AG08396 (cell line): ENCODE measurements at places on chromosomes 2 and 18.

GRCh38 chr2:240161087-240161750 lies 20.8 kb upstream of the OTOS start:
- no peak for DNase-seq

DNA sequence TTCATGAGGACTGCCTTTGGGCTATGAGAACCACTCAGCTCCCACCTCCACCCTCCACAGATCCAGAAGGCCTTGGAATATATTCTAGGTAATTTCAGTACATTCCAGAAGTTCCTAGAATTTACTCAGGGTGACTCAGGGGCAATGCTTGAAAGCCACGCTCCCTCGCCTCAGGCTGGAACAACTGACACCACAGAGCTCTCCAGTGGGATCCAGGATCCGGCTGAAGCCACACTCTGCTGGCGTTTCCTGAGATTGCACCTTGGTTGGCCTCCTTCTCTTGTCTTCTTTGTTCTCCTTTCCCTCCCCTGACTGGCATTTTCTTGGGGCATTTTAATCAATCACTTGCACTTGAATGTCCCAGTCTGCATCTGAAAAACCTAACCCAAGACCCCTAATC lies 92.6 kb upstream of the KCNE4 start:
- DNase-seq, result peak; percentile 81

GRCh38 chr2:226118471-226119429 lies 680.9 kb downstream of the IRS1 start:
- peak; percentile 44 for DNase-seq

- no peak for DNase-seq
Observed at GRCh38 chr2:21017748-21018276, 26.1 kb downstream of the APOB start.

- DNase-seq, result no peak
Observed at GRCh38 chr2:75278821-75279379, 79.6 kb upstream of the TACR1 start.

GRCh38 chr2:232075080-232075479 lies 113.6 kb downstream of the DIS3L2 start:
- peak; percentile 17 for DNase-seq

- no peak for DNase-seq
Observed at GRCh38 chr2:17793803-17794354, 22.4 kb upstream of the MSGN1 start.

DNA sequence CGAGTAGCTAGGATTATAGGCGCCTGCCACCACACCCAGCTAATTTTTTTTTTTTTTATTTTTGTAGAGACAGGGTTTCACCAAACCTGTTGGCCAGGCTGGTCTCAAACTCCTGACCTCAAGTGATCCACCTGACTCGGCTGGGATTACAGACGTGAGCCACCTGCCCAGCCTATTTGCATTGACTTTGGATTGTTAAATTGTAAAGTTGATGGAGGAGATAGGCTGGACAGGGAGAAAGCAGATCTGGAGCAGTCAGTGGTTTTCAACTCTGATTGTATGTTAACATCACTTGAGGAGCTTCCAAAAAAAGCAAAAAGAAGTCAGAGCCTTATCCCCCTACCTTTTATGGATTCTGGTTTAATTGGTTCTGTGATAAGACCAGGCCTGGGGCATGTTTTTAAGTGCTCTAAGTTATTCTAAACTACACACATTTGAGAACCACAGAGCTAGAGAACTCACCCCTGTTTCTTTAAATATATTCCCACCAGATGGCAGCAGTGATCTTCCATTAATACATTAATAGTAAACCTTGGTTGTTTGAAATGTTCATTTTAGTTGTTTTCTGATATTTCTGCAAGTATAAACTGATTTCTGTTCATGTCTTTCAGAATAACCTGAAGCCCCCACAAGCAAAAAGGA lies 7.5 kb downstream of the C2orf49 start:
- DNase-seq, result no peak

DNA sequence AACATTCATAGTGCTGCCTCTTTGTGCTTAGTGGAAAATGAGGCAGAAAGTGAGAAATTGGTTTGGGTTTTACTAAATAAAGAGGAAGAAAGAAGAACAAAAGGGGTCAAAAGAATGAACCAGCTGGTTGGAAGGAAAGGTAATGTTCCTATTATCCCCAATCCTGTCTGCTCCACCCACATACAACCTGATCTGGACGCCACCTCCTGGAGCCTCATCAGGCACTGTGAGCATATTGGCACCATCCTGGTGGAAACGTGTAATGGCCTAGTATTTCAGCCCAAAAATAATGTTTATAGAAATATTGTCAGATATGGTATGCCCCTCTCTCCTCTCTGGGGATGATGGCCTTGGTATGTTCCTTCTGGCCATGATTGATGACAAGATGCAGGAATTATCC lies 35.6 kb upstream of the ASNSD1 start:
- no peak for DNase-seq

GRCh38 chr18:9861157-9861556 lies 24.6 kb upstream of the TXNDC2 start:
- no peak for DNase-seq

GRCh38 chr2:170216981-170217380 lies 39.0 kb downstream of the MYO3B start:
- no peak for DNase-seq

DNA sequence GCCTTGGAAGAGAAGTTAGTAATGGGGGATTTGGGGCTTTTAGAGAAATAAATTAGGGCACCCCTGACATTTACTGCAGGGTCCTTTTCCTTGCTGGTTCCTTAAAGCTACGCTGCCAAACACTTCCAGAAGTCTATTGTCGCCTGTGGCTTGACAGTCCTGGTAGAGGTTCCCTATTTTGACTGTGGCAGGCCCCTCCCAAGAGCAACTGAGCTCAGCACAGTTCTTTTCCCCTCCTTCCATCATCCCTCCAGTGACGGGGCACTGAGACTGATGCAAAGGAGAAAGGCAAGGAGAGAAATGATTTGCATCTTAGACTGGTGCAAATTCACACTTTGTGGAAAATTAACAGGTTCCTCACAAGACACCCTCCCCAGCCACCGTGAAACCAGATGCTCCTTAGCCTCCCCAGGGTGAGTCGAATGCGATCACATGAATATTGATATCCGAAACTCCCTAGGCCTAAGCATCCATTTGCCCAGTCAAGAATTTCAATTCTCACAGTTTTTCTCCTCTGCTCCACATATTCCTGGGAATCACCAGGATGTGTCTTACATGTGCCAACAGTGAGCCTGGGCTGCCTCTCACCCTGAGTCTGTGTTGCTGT lies 45.4 kb downstream of the RABL2A start:
- no peak for DNase-seq

DNA sequence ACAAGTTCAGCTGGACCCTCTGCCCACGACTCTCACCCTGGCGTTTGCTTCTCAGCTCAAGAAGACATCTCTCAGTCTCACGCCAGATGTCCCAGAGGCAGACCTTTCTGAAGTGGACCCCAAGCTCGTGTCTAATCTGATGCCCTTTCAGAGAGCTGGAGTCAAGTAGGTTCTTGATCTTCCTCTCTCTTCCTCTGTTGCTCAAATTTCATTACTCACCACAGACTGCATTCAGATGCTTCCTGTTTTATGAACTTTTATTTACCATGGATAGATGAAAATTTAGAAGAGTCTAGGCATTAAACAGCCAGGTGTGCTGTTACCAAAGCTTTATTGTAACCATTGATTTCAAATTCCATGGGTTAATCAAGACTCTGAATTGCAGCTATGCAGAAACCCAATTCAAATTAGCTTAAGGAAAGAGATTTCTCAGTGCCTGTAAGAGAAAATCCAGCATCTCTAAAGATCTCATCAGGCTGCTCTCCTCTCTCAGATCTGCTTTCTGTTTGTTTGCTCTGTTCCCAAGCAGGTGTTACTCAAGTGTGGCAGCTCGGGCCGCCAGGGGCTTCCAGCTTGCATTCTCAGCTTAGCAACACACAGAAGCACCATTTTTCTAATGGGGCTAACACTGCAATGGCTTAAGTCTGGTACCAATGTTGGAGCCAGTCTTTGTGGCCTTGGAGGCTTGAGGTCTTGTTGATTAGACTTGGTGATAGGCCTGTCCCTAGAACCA lies 16.5 kb downstream of the SMARCAL1 start:
- no peak for DNase-seq

DNA sequence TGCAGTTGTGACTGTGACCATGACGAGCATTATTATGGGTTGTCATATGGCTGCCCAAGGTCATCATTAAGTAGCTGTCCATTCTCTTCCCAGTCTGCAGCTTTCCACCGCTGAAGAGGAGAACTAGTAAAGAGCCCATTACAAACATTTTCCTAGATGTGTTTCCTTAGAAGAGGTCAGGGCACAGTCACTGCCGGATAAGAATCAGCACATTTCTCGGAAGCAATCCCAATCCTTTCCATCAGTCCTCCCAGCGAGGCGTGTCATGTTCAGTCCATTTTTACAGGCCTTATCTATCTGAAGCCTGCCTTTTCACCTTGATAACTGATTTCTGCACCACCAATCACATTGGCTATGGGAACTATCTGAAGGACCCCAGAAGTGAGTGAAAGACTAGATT lies 319.9 kb upstream of the SLC14A2 start:
- DNase-seq, result no peak

DNA sequence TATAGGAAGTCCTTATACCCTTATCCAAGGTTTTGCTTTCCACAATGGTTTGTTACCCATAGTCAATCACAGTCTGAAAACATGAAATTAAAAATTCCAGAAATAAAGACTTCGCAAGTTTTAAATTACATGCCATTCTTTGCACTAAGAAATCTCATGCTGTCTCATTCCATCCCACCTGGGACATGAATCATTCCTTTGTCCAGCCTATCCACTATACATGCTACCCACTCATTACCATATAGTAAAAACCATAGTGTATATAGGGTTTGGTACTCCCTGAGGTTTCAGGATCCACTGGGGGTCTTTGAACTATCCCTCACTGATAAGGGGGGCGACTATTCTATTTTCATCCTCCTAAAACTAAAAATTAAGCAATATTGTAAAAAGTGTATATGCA lies 17.0 kb downstream of the SP3 start:
- DNase-seq, result no peak

DNA sequence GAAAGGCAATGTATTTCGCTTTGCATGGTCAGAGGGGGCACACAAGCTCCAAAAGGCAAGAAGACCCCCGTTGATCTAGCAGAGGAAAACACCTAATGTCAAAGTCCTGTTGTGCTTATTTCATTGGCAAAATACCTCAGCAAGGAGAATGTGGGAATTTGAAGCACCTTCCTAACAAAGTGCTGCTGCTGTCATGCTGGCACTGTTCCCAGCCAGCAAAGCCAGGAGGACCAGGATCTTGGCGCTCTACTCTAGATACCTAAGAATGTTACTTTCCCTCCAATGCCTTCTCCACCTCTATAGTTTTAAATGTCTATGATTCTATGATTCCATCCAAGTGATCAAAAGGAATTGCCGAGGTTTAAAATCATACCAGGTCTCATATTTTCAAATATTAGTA lies 867.9 kb upstream of the POU3F3 start:
- no peak for DNase-seq

DNA sequence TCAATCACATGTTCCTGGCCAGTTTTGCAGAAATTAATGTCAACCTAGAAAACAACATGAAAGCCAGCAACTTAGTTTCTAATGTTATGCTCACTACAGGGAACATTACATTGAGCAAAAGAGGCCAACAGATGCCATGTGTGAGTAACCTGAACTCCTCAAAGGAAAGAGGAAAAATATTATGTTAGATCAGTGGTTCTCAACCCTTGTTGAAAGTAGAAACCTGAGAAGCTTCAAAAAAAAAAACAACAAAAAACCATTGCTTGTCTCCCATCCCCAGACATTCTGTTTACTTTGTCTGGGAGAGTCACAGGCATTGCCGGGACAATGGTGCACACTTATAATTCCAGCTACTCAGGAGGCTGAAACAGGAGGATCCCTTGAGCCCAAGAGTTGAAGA lies 57.7 kb downstream of the METTL4 start:
- DNase-seq, result no peak

DNA sequence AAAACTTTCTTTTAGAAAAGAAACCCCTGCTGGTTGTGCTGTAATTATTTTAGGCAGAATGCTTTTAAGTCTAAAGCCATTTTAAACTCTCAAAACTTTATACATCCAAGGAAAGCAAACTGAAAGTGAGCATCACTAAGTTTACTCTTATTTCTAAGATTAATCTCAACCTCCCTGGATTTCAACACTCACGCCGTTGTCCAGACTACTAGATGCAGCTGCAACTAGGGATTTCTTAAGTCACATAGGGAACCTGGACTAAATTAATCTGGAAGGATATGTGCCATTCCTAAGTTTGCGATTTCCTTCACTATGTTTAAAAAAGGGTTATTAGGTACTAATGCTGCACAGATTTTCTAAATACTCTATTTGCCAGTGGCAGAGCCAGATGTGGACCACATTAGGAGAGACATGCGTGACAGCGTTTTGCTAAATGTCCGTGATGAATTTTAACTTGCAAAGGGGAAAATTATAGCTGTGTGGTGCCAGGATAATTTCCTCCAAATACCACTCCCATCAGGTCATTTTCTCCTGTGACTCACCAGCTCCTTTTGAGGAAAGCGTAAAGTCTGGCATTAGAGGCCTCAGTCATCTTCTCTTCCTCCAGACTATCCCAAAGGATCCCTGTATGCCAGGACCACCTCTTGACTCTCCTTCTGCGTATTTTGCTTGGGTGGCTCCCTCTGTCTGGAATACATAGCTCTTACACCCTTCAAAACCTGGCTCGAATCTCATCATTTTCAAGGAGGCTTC lies 143.7 kb downstream of the ATL2 start:
- DNase-seq, result peak; percentile 29

DNA sequence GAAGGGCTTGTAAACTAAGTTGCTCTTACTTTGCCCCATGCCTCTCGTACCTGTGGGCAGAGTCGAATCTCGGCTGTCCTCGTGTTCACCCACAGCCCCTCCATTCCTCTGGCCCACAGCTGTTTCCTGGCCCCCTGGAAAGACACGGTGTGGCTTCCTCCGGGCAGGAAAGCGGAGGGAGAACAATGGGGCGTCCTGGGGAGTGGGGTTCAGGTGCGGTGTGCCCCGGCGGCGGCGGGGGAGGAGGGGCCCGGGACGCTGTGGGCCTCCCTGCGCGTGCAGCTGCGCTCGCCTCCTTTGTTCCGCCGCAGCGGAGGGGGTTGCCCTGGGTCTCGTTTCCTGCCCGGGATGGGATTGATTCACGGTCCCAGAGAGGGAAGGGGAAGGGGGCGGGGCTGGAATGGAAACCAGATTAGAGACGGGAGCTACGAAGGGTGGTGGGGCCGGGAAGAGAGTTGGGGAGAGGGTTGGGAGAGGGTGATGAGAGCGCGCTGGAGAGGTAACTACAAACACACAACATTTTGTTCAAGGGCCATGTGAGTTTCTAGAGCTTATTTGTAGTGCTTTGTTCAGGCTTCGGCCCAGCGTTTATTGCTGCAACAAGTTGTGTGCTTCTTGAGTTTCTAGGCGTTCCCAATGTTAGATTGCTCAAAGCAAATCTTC lies 796 bp downstream of the MYO1B start:
- DNase-seq, result peak; percentile 57

DNA sequence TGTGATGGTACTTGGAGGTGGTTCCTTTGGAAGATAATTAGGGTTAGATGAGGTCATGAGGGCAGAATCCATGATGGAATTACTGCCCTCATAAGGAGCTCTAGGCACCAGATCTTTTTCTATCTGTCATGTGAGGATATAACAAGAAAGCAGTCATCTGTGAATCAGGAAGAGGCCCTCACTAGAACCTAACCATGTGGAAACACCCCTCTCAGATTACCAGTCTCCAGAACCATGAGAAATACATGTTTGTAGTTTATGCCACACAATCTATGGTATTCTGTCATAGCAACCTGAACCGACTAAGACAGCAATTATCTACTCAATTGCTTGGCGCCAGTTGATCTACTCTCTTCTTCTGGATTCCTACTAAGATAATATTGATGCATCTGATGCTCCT lies 2.4 kb upstream of the SERPINB10 start:
- no peak for DNase-seq
